ENCODE measurements at places on chromosomes 5 and 9.
A peak's percentile ranks its signal among the peaks of the same experiment; 100 is the strongest.

GRCh38 chr9:137607141-137607857 is 1.8 kb downstream of the ARRDC1 start:
- DNase-seq, result no peak

DNA sequence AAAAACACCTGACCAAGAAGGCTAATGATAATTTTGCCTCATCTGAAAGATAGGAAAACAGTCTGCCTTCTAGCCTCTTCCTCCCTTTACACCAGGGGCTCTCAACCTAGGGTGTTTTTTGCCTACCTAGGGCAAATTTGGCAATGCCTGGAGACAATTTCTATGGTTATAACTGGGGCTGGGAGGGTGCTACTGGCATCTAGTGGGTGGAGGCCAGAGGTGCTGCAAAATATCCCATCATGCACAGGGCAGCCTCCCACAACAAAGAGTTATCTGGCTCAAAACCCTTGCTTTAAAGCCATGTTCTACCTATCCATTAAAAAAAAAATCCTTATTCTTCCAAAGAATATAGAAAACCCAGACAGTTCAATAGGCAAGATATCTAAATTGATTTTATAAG is 45.0 kb upstream of the NR3C1 start:
- no peak for DNase-seq

DNA sequence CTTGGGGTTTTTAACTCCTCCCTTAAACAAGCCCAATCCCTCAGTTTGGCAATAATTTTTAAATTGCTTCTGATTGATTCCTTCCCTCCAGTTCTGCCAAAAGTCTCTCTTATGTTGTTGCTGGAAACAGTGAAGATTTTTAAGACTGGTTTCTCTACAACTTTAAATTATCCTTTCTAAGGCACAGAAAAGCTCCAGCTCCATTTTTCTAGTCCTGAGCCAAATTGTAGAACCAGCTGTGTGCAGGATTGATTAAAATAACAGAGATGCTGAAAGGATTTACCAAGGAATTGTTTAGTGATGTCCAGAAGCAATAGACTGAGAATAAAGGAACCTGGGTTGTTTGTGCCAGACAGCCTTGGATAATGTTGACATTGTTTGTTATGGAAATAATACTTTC is 111.3 kb downstream of the NUDT12 start:
- DNase-seq, result no peak

DNA sequence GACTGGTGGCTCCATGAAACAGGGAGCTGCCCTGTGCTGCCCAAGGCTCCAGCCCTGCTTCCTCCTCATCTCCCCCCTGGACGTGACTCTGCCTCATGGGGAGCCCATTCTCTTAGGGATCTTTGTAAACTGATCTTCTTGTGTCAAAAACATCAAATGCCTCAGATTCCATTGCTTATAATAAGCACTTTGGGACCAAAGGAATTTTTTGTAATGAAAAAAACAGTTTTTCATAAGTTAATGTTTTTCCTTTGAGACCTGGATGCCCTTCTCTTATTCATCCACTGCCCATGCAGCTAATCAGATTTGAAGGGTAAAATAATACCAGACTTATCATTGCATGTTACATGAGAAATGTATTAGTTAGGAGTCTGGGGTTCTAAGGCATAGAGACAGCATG is 41.7 kb downstream of the PALM2AKAP2 start:
- DNase-seq, result no peak

GRCh38 chr9:116653348-116654058 is 33.6 kb upstream of the TRIM32 start:
- no peak for DNase-seq

DNA sequence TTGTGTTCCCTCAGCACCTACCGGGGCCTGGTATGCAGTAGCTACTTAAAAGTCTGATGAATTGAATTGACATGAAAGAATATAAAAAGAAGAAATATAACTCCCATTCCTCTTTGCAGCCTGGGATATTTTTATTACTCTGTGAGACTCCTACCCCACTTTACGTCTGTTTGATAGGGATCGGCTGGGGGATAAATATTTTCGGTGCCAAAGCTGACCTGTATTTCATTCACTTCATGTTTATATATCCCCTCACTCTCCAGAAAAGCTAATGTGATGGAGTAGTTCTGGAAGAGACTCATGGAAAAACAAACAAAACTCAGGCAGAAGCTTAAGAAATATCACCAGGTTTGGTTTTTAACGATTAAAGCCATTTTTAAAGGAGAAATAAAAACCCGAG is 108.2 kb upstream of the TBC1D2 start:
- no peak for DNase-seq

DNA sequence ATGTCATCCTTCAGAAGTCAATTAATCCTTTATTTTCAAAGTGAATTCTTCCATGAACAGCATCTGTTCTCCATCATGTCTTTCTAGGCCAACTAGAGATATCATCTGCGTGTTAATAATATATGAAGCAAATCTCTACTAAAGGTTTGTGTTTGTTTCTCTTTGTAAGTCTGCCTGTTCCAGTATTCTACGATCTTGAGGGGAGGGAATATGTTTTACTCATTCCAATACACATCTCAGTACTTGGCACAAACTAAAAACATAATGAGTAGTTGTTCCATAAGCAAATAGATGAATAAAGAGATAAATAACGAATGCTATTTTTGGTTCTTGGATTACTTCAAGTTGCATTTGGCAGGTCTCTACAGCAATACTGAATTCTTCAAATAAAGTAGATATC is 470.7 kb upstream of the GRIN3A start:
- no peak for DNase-seq

- no peak for DNase-seq
These were observed 9.0 kb downstream of the RALGDS start for GRCh38 chr9:133111808-133112662.

DNA sequence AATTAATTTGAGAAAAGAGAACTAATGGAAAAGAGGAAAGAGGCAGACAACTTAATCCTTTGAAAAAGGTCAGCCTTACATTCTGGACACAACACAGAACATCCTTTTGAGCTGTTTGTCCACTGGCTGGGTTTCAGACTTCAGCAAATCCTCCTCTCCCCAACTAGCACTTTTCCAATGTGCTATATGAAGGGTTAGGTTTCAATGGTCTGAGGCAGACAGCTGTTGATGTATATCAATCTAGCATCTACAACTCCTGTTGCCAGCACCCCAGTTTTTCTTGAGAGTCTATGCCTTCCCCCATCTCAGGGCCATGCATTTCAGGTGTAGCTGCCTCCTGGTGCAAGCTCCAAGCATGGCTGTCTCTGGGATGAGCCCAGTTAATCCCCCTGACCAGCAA is 174.2 kb downstream of the TRIM32 start:
- no peak for DNase-seq

DNA sequence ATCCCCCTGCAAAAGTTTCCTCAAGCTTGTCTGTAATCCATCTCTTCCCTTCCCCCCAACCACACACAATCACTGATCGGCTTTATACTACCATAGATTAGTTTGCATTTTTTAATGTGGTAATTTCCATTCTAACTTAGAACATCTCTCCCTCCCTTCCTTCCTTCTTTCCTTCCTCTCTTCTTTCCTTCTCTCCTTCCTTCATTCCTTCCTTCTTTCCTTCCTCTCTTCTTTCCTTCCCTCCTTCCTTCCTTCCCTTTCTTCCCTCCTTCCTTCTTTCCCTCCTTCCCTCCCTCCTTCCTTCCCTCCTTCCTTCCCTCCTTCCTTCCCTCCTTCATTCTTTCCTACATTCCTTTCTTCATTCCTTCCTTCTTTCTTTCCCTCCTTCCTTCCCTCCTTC is 166.2 kb upstream of the MSX2 start:
- no peak for DNase-seq

DNA sequence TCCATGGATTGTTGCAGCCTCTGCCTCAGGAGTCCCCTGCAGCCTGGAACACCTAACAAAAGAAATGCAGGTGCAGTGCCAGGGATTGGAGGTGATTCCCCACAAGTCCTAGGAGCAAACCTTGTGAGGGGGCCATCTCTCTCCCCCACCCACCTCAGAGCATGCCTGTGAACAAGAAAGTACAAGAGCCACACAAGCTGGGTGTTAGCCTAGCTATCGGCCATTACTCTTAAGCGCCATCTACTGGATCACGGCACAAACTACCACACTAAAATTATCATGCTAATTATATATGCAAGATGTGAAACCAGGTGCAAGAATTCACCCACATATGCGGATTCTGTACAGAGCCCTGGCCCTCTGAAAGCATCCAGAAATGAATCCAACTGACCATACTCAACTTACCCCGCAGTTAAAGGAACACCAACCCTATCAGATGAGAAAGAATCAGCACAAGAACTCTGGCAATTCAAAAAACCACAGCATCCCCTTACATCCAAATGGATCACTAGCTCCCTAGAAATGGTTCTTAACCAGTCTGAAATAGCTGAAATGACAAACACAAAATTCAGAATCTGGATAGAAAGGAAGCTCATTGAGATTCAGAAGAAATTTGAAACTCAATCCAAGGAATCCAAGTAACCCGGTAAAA is 16.5 kb upstream of the PRSS3 start:
- peak; percentile 74 for DNase-seq

- no peak for DNase-seq
These were observed 2.1 kb upstream of the WNK2 start for GRCh38 chr9:93181672-93182435.

DNA sequence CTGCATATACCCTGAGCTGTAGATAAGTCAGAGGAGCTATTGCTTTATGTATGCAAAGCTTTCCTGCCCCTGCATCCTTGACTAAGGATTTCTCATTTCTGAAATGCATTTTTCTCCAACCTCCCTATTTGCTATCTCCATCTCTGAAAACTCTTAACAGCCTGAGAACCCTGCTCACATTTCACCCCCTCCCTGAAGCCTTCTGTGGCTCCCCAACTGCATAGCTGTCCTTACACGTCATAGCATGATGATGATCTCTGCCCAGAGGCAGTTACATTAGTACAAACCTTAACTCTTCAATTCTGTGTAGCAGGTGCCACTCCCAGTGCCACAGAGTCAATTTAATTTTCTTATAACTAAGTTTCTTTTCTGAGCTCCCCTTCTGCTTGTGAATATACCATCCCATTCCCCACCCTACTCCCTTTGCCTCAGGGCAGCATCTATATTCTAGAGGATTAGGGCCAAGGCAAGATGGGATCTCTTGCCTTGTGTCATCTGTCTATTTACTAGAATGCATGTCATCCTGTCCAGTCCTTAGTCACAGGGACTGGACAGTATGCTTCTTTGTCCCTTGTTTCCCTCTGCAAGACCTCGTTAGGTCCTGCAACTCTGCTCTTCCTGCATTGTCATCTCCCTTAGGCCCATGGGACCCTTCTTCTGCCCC is 149.7 kb upstream of the SPRY4 start:
- no peak for DNase-seq

- peak; percentile 10 for DNase-seq
These were observed 10.3 kb downstream of the SEMA6A start for GRCh38 chr5:116564312-116564711.

- DNase-seq, result no peak
These were observed 366.5 kb downstream of the TMEM38B start for GRCh38 chr9:106060885-106061284.

DNA sequence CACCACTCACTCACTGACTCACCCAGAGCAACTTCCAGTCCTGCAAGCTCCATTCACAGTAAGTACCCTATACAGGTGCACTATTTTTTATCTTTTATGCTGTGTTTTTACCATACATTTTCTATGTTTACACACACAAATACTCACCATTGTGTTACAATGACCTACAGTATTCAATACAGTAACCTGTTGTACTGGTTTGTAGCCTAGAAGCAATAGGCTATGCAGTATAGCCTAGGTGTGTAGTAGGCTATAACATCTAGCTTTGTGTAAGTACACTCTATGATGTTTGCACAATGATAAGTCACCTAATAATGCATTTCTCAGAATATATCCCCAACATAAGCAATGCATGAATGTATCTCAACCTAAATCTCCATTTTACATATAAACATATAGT is 541.1 kb downstream of the NR2F1-AS1 start:
- DNase-seq, result no peak

DNA sequence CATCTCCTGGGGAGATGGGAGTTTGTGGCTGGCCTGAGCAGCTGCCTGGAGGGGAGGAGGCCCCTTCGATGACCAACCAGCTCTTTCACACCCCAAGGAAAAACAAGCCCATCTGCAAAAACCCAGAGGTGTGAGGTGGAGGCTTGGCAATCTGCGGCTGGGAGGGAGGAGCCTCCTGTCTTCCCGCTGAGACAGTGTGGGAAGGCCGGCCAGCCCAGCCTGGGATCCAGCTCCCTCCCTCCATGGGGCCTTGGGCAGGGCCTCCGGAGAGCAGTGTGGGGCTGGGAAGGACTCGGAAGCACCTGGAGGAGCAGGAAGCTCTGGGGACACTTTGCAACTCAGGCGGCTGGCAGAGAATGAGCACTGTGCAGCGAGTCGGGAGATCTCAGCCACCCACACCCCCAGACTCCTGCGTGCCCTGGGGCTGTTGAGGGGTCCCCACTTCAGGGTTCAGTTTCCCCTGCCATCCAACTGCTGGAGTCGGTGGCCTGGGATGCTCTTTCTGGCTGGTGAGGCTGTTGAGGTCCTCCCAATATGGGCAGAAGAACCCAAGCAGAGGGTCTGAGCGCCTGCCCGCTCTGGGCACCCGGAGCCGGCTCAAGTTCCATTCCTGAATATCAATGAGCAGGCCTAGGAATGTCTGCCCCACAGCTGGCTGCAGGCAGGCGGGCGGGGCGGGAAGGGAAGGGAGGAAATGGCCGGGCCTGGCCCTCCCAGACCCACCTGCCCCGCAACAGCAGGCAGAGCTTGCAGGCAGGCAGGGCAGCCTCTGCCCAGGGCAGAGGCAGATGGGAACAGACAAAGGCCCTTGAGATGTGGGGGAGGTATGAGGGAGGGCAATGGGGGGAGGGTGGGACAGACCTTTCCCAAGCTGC is 101.1 kb downstream of the FGF18 start:
- DNase-seq, result no peak

DNA sequence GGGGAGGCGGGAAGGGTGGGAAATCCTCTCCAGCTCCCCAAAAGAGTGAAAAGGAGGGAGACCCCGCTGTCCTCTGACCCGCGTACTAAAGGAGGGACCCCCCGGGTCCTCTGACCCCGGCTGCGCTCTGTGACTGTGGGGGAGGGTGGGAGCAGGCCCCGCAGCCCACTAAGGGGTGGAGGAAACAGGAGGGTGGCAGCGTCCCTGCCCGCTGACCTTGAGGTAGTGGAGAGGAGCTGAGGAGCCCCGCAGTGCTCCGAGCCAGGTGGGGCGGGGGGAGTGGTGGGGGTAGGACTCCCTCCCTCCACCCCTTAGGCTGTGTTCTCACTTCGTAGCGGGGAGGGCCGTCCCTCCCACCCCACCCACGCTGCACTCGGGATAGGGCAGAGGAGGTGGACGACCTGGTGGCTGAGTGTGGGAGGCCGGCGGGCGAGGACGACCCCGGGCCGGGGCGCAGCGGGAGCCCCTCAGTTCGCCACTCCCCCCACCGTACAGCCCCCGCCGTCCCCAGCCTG is 449 bp upstream of the ADCY2 start:
- DNase-seq, result no peak

GRCh38 chr5:1291611-1292080 is 3.2 kb downstream of the TERT start:
- no peak for DNase-seq

GRCh38 chr5:96790961-96791504 is 16.7 kb downstream of the ERAP1 start:
- DNase-seq, result no peak

- DNase-seq, result no peak
These were observed 19.0 kb downstream of the TMEM8B start for GRCh38 chr9:35847792-35848572.

GRCh38 chr5:62306323-62306895 is 403 bp downstream of the KIF2A start:
- no peak for DNase-seq

GRCh38 chr5:123512611-123513461 is 859 bp downstream of the CSNK1G3 start:
- DNase-seq, result peak; percentile 9
